ENCODE measurements at places on chromosomes 13 and 19.

- no peak for DNase-seq
Observed at GRCh38 chr19:58569943-58570670, 3.0 kb downstream of the MZF1 start.

DNA sequence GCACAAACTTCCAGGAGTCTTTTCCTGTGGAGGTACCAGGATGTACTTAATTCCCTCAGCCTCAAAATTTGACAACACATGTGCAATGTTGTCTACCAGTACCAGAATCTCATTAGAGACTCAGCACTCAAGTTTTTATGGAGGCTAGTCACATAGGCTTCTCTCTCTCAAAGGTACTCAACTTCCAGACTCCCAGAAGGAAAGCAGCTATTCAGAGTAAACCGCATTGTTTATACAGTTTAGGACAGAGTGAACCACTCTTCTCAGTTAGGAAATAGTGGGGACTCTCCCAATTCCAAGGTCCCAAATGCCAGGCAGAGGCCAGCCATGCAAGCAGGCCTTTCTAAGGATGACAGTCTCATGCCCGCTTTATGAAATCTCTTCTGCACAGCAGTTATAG lies 8.5 kb upstream of the C1QTNF9B start:
- no peak for DNase-seq

GRCh38 chr19:18233224-18233825 lies 7.1 kb upstream of the PDE4C start:
- no peak for DNase-seq

DNA sequence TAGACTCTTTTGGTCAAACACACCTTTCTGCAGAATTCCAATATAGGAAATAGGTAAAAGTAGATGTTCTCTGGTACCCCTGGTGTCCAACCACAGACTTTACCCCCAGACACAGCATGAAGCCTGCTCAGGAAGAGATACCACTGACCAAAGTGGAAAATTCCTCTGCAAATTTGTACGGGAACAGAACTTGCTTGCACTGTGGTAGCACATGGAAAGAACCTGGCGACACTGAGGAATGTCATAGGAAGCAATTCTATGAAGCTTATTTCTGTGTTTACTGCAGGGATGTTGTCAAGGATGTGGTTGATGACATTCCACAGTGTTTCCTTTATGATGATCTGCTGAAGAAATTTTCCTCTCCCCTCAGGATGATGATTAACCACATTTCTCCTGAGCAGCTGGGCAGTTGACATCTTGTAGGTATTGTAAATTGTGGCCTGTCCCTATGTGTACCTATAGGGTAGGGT lies 48.9 kb upstream of the TNFSF11 start:
- DNase-seq: no peak

DNA sequence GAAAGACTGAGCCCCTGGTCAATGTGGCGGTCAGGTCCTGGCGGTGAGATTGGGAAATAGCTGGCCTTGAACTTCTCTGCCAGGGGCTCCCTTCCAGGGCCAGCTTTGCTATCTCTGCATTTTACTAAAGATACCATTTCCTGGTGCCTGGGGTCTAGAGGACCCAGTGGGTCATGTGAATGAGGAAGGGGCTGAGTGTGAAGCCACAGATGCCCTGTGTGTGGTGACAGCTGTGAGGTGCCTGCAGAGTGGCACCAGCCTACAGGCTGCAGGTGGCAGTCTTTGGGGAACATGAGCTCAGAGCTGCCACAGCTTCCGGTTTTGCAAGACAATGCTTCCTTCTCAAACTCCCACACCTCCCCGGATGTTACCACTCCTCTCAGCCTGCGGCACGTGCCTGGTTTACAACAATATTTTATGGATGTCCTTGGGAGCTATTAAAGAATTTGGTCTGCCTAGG lies 5.2 kb upstream of the MLNR start:
- DNase-seq: peak; percentile 63

DNA sequence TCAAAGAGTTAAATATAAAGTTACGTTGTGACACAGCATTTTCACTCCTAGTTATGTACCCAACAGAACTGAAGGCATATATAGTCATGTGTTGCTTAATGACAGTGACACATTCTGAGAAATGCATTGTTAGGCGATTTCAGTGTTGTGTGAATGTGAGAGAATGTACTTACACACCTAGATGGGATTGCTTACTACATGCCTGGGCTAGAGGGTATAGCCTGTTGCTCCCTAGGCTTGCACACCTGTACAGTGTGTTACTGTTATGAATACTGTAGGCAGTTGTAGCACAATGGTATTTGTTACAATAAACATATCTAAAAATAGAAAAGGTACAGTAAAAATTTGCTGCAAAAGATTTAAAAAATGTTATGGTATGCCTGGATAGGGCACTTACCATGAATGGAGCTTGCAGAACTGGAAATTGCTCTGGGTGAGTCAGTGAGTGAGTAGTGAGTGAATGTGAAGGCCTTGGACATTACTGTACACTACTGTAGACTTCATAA lies 89.2 kb downstream of the DHRS12 start:
- no peak for DNase-seq
